ENCODE measurements at places on chromosomes 2 and 18.

- no peak for DNase-seq
Observed at GRCh38 chr18:4384932-4385331, 70.2 kb downstream of the DLGAP1 start.

DNA sequence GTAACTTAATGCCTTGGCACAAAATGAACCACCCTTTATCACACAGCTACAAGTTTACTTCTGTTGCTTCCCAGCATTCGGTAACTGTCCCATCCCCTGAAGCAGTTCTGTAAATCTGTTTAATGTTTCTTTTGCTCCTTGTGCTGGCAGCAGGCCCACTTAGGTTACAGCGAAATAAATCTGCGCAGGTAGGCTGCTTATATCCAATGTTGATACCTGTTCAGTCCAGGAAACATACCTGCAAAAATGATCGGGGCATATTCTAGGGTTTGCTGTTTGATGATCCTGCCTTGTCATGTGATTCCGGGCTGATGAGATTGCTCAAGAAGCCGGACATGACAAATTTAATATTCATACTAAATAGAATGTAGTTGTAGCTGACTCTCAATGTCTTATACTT lies 23.3 kb downstream of the PELI1 start:
- no peak for DNase-seq

DNA sequence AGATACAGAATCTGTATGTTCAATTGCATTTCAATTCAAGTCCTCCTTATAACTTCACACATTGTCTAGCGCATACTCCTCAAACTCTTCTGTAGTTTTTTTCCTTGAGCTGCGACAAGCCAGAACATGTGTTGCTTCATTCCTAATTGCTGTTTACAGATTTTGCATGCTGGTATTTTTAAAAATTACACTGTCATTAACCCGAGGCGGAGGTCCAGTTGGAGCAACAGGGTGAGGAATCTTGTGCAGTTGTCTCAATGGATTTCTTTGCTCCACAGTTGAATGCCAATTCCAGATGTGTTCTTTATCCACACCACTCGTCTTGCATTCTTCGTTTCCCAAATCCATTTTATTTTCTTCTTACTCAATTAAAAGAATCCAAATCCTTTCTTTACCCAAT lies 16.4 kb upstream of the SERPINB13 start:
- DNase-seq, result no peak

DNA sequence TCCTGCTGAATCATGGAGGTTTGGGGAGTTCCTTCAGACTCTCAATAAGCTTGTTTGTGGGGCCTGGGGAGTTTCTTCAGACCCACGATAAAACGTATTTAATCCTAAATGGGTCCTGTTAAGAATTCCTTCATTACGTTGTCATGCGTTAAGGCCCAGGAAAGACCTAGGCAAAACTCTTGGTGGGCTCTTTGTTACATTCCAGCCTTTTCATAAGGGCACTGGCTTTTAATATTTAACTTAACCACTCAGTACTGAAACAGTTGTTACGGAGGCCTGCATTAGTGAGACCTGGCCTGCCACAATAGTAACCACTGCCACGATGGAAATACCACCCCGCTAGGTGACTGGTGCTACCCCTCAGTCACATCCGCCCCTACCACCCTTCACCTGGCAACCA lies 17.5 kb upstream of the BIN1 start:
- no peak for DNase-seq

GRCh38 chr2:207895274-207895860 lies 125.7 kb upstream of the FZD5 start:
- no peak for DNase-seq

- DNase-seq, result no peak
Observed at GRCh38 chr2:187174582-187174981, 273.5 kb downstream of the CALCRL start.

- no peak for DNase-seq
Observed at GRCh38 chr2:157169889-157170288, 87.6 kb upstream of the GALNT5 start.

DNA sequence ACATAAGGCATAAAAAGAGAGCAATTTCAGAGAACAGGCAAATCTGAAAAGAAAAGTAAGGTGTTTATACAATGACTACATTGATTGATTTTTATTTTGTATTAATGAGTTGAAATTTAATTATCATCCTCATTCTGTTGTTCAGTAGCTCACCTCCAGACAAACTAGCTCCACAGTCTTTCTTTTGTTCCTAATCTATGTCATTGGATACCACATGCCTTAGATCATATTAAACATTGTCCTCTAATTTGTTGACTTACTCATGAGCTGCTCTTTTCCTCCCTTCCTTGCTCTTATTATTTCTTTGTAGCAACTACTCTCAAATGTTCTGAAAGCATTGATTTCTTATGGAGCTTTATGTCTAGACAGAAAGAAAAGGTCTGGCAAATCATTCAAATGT lies 185.5 kb upstream of the ZSWIM2 start:
- no peak for DNase-seq

- no peak for DNase-seq
Observed at GRCh38 chr2:88123164-88123974, 4.5 kb downstream of the FABP1 start.

DNA sequence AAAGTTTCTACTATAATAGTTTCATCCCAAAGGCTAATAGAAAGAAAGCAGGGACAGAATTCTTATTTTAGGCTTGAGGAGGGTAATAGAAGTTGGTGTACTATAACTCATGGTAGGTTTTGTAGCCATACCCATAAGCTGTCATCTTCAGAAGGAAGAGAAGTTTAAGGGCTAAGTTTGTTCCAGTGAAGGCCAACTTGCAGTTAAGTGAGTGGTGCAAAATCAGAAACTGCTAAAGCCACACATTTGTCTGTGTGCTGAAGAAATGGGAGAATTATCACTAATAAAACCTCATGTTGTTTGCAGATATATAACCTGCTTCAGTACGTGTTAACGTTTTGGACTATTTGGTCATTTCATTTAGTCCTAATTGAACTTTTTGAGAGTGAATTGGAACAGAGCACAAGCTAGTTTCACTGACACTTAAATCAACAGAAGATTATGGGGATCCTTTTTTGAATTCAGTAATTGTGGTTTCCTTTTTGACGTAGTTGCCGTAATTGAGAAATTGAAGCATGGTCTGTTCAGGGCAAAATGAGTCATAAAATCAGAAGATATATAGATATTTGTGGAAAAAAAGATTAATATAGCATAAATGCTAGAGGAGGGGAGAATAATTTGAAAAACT lies 69.1 kb downstream of the PHLPP1 start:
- DNase-seq, result no peak

DNA sequence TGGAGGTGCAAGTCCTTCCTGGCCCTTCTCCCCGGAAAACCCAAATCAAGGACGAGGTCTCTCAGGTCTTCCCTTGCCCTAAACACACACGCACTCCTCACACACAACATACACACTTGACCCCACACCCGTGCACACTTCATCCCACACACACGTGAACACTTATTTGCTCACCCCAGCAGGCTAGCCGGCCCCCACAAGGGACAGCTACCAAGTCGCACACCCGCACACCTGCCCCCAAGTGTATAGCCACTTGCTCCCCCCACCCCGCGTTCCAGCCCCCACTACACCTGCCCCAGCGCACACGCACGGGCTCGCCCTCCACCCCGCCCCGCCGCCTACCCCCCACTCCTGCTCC lies 359 bp downstream of the TGFBRAP1 start:
- no peak for DNase-seq

GRCh38 chr2:62042944-62043343 lies 137.5 kb downstream of the COMMD1 start:
- no peak for DNase-seq

DNA sequence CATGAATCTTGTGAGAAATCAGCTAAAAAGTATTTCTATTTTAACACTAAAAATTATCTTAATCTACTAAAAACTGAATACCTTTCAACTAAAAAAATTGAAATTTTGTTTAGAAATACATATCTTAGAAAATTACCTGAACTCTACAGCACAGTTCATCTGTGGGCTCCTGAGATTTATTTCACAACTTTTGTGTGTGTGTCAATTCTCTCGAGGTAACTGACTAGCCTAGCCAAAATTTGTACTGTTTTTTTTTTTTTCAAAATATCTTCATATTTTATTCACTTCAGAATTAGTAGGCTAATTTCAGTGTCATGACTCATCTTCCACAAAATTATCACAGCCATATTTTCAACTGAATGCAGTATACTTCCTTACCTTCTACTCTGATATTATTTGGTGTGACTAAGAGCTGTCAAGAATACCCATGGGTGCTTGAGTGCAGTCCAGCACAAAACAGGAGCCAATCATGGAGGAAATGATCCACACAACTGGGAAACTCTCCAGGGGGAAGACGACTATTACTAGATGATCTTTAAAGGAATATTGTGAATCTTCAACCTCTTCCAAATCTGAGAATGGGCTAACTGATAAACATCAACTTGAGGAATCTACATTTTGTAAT lies 174.6 kb downstream of the ZNF385B start:
- DNase-seq, result no peak

DNA sequence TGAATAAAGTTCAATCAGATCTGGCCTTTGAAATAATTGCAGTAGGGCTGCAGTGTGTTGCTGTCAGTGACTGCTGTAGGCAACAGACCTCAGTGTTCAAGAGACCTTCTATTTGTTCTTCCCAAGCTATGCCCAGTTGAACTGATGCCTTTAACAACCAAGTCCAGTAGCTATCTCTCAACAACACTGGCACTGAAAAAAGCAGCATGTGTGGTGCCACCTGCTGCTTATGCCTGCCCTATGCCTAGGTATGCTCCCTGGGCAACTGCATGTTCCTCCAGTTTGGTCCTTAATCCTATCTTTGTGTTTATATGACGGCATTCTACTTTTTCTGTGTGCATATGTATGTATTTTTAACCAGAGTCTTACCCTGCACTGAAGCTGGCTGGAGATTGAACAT lies 523.9 kb upstream of the MEX3C start:
- DNase-seq, result no peak

- no peak for DNase-seq
Observed at GRCh38 chr2:58557176-58557575, 316.1 kb upstream of the FANCL start.

DNA sequence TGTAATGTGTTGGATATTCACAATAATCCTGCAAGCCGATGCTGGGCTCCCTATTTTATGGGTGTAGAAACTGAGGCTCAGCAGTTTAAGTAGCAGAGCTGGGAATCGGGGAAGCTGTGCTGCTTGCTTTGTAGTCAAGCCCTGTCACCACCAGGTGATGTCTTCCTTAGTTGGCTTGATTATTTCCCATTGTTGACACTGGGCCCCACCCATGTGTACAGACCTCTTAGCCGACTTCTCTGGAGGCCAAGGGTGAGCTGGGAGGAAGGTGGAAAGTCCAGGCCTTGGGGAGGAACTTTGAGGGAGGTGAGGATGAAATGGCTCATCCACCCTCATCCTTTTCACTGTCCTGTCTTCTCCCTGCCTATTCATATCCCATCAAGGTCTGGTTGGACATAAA lies 60.0 kb downstream of the CAPN13 start:
- DNase-seq, result no peak

GRCh38 chr2:219308142-219309101 lies 779 bp downstream of the PTPRN start:
- DNase-seq, result peak; percentile 59

- DNase-seq, result no peak
Observed at GRCh38 chr18:38421872-38422615, 856.4 kb upstream of the CELF4 start.

DNA sequence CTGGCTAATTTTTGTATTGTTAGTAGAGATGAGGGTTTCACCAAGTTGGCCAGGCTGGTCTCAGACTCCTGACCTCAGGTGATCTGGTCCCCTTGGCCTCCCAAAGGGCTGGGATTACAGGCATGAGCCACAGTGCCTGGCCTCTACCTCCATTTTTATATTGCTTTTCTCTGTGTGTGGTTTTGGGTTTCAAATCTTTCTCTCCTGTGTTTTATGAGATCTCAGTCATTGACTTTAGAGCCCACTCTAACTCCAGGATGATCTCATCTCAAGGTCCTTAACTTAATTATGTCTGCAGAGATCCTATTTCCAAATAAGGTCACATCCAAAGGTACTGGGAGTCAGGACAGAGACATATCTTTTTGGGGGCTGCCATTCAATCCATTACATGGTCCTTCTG lies 24.7 kb downstream of the ARL4C start:
- no peak for DNase-seq

DNA sequence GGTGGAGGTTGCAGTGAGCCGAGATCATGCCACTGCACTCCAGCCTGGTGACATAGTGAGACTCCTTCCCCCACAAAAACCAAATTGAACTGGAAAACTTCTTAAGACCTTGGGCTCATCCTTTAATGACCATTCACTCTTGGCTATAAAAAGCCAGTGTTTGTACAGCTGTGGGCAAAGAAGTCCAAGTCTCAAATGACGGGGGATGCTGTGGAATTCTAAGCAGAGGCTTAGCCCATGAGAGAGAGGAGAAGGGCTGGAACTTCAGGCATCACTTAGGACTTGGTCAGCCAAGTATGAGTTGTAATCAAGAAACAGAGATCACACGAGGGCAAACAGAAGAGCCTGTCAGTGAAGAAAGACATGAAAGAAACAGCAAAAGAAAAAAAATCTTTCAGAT lies 79.3 kb upstream of the POU3F3 start:
- DNase-seq, result no peak

DNA sequence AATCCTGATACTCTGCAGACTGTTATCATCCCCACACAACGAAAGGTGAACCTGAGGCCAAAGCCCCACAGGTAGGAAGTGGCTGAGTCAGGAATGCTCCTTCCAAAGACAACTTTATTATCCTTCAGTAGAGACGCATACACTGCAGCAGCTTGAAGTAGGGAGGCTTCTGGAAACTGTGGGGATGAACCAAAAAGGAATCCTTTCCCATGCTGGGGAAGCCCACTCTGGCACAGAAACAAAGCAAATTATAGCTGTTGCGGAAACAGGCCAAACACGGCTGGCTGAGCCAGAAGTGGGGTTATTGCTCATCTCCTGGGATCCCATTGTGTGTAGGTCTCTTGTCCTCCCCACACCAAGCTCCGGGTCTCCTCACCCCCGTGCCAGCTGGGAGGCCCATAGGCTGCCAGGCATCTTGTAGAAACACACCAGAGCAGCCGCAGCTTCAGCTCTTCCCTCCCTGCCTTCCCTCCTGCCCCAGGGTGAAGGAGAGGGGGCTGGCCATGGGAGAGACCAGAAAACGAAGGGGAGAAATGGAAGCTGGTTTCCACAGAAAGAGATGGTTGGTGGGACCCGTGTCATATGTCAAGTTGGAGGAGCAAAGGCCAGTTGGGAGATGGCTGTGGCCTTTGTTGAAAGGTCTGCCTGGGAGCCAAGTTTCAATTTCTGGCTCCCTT lies 176.9 kb upstream of the NABP1 start:
- no peak for DNase-seq

DNA sequence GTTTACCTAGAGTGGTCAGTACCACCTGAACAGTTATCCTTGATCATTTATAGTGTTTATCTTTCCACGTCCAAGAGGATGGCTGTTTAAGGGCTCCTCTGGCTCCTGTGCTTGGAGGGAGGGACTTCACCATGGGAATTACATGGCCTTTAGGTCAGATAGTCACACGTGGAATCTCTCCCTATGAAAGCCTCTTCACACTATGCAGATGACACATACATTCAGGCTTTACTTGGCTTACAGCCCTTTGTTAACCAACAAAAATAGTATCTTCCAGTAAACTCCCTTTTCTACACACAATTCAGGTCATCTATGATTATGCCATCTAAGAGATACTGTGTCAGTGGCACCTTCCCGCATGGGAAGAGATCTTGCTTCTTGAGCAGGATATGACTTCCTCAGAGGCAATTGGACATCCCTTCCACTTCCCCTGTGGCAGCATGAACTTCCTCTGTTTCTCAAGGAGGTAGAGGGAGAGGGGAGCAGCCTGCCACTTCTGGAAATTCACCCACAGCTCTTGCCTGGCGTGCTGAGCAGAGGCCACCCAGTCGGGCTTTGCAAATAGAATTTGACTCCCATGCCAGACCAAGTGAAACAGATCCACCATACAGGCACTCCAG lies 53.5 kb downstream of the COLEC12 start:
- DNase-seq, result no peak
